ENCODE measurements at places on chromosomes 4 and X. TPM values are rescaled to one million over a fixed set of nuclear protein-coding genes. Genes with fewer than 3 reads are reported as not detected.
A peak's percentile ranks its signal among the peaks of the same experiment; 100 is the strongest.

GRCh38 chr4:153169776-153170175, 34.5 kb upstream of the TRIM2 start:
- no peak for DNase-seq

GRCh38 chr4:91620952-91621351, 682.8 kb upstream of the GRID2 start:
- no peak for DNase-seq

GRCh38 chrX:38800981-38801845, at the start of gene MID1IP1:
Gene MID1IP1, plus strand, starts transcription at chrX:38801459. Its CDS starts 3,488 bp downstream, at chrX:38804947.
- peak; percentile 83 for DNase-seq

DNA sequence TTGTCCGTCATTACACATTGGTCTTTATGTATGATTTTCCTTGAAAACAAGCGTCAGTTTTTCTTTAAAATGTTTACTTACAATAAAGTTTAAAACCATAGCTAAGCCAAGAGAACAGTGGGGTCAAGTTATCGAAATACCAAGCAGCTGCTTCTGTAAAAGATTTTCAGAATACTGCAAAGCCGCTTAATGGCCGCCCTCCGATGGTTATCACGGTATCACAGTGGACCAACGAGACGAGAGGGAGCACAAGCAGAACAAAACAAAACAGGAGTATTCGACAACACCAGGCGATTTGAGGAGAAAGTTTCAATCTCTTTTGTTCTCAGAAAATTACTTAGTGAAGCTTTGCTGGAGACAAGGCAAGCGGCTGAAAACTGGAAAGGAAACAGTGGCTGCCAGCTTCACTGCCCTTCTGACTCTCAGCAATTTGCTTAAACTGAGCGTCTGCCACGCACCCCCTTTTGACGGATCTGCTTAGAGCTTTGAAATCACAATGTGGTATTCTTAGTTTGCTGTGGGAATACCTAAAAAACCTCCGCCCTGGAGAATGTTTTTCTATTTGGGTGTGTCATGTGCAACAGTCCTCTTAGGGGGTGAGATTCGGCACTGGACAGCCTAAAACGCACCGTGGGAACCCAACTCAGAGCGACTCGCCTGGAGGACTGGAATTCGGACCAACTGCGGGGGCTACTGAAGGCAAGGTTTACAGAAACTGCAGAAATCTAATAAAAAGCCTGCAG, 199.8 kb downstream of the NSUN7 start:
- no peak for DNase-seq

- no peak for DNase-seq
These were observed 852.7 kb upstream of the FRG1 start for GRCh38 chr4:189087971-189088370.

DNA sequence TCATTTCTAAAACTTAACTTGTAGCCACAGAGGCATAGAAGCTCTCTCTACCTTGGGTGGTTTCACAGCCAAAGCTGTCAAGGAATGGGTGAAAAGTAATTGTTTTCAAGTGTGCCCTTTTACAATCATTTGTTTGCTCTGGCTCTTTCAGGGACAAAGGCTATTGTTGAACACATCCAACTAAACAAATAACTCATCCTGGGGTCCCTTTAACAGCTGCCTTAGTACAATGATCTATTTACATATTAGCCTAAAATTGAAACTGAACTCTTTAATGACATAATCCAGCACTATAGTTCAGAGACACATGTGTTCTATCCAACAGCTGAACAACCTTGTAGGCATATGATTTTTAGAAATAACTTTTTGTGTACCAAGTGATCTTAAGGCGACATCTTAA, 3.7 kb downstream of the HHIP start:
- no peak for DNase-seq

DNA sequence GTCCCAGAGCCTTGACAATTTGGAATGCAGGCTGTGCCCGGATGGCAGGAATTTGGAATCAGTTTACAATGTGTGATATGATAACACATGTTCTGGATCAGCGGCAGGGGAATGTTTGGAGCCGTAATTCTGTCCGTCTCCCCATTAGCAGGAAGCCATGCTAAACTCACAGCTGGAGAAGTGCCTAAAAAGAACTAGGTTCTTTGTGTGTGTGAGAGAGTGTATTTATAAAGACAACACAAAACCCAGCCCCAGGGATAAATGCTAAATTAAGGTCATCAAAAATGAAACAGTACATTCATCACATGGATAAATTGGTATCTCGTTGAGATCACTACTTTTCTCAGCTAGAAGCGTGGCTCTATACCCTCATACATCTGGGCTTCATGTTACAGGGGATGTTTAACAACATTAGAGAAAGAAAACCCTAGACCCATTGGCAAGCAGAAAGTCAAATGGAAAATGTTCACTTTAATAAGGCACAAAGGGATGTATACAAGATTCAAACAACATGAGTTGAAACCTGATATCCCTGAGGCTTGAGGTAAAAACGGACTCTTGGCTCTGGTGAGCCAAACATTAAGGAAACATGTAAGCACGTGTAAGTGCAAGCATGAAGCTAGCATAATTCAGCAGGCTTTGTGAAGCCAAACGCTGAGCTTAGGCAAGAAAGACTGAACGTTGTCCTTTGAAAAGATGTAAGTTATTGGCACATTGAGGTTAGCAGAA, 18.0 kb upstream of the TMEM131L start:
- DNase-seq = no peak

DNA sequence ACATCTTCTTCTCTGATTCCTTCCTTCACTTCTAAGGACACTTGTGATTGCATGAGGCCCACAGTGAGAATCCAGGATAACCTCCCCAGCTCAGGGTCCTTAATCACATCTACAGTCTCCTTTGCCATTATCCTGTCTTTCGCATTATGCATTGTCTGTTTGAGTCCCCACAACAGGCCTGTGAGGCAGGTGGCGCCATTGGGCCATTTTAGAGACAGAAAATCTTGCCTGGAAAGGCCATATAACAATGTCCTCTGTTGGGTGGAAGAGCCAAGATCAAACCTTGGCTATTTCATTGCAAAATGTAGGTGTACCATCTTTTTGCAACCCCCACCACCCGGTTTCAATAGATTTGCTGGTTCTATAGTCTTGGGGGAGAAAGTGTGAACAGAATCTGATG, 11.8 kb upstream of the DCUN1D4 start:
- DNase-seq = no peak

GRCh38 chr4:81896936-81897335, 425.2 kb upstream of the RASGEF1B start:
- no peak for DNase-seq

DNA sequence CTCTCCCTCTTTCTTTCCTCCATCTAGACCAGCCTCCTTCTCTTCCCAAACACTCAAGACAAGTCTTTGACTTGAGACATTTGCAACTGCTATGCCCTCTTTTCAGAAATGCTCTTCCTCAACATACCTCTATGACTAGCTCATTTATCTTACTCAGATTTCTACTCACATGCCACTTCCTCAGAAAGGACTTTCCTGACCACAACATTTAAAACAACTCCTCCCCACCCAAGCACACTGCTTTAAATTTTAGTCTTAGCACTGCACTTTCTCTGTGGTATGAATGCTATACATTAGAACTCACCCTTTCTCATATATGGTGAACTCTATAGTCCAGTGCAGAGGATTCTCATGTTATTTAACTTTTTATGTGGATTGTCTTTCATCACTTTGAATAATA, 28.4 kb upstream of the SULT1E1 start:
- no peak for DNase-seq

GRCh38 chr4:13250263-13250662, 233.9 kb downstream of the RAB28 start:
- DNase-seq = no peak

- no peak for DNase-seq
These were observed 65.4 kb upstream of the TRPC3 start for GRCh38 chr4:122017296-122017695.

- DNase-seq = no peak
These were observed 38.3 kb downstream of the LHFPL1 start for GRCh38 chrX:112641449-112641848.

DNA sequence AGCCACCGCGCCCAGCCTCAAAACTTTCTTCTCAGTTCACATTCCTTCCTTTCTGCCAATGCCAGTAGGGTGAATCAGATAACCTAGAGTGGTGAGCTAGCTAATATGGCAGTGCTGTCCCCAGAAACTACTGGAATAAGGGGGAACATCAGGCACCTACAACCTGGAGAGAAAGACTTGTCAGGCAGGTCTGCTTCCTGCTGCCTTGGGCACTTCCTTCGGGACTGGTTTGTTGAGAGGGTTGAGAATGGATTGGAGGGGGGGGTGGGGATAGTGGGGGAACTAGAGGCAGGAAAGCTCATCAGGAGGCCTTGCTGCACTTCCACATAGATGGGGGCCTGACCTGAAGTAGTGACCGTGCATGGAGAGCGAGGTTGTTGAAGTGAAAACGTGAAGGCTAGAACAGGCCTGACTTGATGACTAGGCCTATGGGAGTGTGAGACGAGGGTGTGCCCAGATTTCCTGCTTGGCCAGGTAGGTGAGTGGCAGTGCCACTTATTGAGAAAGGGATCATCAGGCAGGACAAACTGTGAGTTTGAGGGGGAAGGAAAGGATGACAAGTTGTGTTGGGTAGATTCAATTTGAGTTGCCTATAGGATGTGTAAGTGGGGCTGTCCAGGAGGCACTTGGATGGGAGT, 33.4 kb downstream of the SLC25A5 start:
- peak; percentile 15 for DNase-seq

GRCh38 chr4:133146574-133147241, 2.4 kb upstream of the PCDH10 start:
- DNase-seq = peak; percentile 77

DNA sequence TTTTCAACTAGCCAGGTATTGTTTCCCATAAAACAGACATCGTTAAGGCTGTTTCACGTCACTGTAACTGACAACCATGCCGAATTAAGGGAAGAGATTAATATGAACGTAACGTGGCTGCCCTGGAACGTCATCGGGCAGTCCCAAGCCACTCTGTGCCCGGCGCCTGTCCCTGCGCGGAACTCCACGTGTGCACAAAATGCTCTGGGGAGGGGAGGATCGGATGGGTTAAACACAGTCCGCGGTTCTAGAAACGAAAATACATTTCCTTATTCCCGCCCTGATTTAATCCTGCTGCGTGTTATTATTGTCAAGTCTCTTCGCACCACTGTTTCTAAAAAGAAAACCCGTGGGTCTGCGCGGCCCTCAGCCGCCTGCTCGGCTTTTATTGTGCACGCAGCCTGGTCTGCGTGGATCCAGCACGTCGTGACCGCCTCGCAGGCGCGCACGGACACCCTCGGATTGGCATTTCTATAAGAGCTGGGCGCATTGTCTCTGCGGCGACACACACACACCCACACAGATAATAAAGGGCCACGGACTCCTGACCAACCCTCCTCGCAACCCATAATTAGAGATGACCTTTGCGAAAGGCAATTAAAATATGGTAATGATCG, 69.6 kb upstream of the BCOR start:
- DNase-seq = peak; percentile 44

DNA sequence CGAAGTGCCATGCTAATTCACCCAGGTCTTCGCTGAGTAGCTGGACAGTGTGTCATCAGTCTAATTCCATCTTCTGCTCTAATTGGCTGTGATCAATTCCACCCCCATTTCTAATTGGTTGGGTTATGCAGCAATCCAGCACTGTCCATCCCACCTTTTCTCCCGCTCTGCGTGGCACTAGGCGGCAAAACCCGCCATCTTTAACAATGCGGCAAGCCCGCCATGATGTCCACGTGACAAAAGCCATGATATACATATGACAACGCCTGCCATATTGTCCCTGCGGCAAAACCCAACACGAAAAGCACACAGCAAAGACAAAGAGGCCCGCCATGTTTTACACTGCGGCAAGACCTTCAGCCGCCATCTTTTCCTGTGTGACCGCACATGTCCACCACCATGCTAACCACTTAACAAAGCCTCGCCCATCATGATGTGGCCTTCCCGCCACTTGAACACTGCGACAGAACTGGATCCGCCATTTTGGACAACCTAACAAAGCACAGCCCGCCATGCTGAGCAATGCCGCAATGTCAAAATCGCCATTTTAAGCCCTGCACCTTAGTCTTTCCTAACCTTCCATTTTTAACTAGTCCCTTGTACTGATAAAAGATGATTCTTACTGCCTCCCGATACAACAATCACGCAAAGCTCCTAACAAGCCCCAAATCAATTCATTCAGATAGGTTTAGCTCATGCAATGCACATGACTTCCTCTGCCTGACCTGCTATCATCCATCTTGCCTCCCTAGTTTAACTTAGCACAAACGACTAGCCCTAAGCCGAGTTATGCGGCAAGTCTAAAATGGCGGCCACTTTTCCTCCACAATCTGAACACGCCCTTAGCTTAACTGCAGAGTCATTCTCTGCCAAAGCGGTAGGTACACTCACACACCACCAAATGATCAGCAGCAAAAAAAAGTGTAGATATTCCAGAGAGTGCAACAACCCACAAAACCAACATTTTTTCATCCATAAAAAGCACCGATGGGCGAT, 288.3 kb downstream of the CHIC1 start:
- DNase-seq = no peak

Gene SPARCL1
- 26.9 TPM for total RNA-seq

Gene CXCL5
- total RNA-seq = 0.22 TPM

Gene HTN1
- not detected for total RNA-seq

Gene TBC1D9
- total RNA-seq = 46.5 TPM

Gene GDI1
- 147 TPM for total RNA-seq

Gene GABRQ
- not detected for total RNA-seq

Gene PGAM4
- not detected for total RNA-seq

Data from chondrocyte (in vitro differentiated cells).